ENCODE measurements at places on chromosomes 1 and 21.

DNA sequence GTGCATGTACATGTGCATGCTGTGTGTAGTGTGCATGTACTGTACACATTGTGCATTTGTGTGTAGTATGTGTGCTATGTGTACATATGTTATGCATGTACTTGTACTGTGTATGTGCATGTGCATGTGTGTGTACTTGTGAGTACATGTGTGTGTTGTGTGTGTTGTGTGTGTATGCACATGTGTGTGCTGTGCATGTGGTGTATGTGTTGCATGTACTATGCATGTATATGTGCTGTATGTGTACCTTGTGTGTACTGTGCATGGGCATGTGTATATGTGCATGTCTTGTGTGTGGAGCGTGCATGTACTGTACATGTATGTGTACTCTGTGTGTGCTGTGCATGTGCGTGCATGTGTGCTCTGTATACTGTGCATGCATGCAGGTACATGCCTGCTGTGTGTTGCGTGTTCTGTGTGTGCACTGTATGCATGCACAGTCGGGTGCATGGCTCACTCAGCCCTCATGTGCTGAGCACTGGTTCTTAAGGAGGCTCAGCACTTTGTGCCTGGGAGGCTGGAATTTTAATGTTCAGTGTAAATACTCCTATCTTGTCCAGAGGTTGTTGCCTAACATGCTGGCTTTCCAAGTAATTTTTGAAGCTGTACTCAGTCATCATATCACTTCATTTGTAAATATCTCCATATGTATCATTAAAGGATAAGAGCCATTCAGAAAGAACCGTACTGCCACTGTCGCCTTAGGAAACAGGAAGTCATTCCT is 32.3 kb downstream of the SNAP47 start:
- no peak for DNase-seq

DNA sequence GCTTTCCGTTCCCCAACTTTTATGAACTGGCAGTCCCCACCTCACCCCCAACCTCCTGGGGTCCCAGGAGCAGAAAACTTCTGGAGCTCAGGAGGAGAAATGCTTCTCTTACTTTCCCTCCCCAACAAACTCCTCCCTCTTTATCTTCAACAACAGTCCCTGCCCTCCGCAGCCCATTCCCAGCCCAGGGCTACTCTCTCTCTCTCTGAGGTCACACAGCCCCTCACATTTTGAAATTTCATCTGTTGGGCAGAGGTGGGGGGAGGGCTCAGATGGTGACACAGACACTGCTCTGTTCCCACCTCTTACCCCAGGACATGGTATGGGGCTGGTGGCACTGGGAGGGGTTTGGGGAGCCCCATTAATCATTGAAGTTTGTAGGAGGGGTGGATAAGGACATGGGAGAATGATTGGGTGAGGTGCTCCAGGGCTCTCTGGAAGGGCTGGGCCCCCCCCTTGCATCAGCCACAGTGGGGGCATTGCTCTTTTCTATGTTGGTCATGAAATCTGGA is 6.0 kb downstream of the PIK3CD start:
- no peak for DNase-seq

GRCh38 chr1:2415801-2416208 is 3.4 kb upstream of the PEX10 start:
- no peak for DNase-seq

DNA sequence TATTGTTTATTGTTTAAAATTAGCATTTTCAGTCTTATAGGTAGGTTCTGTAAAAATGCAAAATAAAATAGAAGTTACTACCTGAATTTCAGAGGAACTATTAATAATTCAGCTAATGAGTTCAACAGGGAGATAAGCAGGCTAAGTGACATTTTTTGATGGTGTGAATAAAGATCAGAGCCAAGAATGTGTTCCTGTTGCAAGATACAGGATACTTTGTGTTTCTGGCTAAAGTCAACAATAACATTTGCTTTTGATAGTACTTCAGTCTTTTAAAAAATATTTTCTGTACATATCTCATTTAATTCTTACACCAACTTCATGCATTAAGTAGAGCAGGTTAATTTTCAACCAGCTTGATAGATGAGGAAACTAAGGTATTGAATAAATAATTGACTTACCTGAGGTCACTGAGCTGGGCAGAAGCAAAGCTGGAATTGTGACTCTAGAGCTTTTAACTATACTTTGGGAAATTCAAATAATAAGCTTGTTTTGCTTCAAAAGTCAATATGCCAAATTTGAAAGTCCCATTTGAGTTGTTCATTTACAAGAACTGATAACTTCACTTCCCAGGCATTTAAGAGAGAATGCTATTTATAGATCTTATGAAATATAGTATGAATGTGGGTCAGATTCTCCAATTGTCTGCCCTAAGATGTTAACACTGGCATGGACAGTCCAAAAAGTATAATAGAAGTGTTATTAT is 6.0 kb downstream of the GORAB start:
- peak; percentile 64 for DNase-seq

- DNase-seq, result no peak
Observed at GRCh38 chr1:180956028-180956640, 43.4 kb downstream of the KIAA1614 start.

- DNase-seq, result no peak
Observed at GRCh38 chr1:87052961-87053360, 138.5 kb downstream of the HS2ST1 start.
